ENCODE measurements at places on chromosomes 5 and 9.

GRCh38 chr9:32455738-32456137, 70.3 kb downstream of the RIGI start:
- no peak for DNase-seq

DNA sequence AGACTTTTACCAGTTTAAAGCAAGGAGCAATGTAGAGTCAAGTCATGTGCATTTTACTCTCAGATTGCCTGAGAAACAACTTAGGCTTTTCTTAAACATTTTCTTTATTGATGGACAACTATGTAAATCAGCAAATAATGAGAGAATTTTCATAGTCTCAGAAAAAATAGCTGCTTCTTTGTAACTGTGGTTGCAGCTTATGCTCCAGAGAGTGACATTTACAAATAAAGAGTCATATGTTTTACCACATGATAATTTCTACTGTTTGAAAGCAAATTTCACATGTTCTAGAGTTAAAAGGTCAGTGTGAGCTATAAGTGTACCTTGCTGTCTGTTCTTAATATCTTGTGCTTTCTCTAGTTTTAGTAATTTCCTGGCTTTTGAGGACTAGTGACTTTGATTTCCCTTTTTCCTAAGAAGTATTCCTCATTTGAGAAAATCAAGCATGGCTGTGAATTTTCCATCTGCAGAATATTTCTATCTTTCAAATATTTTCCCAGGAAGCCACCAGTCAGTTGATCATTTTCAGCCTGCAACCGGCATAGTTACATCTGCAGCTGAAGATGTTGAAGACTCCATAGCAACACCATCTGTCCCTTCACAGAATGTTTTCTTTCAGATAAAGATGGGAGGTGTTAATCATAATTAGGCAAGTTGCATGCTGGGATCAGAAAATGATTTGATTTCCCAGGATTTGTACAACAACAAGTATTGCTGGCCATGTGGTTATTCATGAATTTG, 229.9 kb downstream of the SGCD start:
- no peak for DNase-seq

- DNase-seq, result no peak
These were observed 22.5 kb downstream of the TICAM2 start for GRCh38 chr5:115579747-115580173.

DNA sequence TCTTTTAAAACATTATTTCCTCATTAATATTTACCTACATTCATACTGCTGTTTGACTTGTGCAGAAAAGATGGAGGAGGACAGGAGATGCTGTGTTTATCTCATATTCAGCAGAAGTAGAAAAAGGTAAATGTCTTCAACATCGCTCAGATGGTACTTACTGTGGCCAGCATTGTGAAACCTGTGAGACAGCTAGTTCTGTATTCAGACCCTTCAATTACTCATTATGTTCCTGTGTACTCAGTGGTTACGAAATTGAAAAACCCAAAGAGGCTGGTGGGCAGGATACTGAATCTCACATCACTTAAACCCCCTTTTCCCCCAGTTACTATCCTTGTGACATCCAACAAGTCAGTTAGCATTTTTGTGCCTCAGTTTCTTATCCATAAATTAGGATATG, 216.0 kb downstream of the KDM4C start:
- DNase-seq, result no peak

DNA sequence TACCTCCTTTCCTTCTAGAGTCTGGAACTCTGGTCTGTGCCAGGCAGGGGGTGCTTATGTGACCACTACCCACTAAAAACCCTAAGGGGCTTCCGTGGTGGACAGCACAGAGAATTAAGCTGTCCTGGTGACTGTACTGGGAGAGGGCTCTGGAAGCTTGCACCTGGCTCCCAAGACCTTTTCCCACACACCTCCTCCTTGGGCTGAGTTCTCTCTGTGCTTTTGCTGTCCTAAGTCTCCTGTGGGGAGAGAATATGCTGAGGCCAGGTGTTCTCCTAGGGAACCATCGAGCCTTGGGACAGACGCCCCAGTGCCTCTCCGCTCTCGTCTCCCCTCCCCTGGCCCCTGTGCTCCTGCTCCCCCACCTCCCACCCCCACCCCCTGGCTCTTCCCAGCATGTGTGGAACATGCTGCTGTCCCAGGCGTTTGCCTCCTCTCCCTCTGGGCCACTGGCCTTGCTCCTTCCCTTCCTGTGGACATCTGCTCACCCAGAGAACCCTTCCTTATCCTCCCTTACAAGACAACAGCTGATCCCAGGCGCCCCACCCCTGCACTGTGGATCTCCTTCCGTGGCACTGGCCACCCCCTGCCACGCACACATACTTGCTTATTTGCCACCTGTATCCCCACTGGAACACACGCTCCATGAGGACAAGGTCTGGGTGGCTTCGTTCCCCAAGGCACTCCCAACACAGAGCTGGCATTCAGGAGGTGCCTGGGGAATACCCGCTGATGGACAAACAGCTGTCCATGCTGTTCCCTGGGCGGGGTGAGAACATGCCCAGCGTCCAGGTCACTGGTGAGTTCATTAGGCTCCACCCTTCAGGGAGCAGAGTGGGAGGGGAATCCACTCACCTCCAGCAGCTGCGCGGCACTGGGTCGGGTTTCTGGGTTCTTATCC, 83.0 kb downstream of the STK10 start:
- DNase-seq, result no peak

DNA sequence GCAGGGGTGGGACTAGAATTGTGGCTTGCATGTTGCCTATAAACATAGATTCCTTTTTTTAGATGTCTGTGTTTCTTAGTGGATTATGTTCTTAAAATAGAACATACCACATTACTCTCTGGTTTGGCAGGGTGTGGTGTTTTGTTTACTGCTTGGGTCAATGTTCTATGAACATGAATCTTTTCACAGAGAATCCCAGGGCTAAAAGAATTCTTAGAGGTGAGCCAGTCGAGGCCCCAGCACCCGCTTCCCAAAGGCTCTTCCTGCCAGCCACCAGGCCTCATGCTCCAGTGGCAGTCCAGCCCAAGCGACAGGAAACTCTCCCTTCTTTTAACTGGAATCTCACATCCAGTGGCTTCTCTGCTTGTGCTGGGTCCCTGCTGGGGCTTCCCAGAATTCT, 126.6 kb downstream of the C9orf152 start:
- no peak for DNase-seq

- DNase-seq, result no peak
These were observed 10.9 kb downstream of the RPS6 start for GRCh38 chr9:19369107-19369506.

- no peak for DNase-seq
These were observed 44.4 kb downstream of the BNC2 start for GRCh38 chr9:16825971-16826625.

- no peak for DNase-seq
These were observed 36.9 kb downstream of the RANBP6 start for GRCh38 chr9:5978523-5978922.

DNA sequence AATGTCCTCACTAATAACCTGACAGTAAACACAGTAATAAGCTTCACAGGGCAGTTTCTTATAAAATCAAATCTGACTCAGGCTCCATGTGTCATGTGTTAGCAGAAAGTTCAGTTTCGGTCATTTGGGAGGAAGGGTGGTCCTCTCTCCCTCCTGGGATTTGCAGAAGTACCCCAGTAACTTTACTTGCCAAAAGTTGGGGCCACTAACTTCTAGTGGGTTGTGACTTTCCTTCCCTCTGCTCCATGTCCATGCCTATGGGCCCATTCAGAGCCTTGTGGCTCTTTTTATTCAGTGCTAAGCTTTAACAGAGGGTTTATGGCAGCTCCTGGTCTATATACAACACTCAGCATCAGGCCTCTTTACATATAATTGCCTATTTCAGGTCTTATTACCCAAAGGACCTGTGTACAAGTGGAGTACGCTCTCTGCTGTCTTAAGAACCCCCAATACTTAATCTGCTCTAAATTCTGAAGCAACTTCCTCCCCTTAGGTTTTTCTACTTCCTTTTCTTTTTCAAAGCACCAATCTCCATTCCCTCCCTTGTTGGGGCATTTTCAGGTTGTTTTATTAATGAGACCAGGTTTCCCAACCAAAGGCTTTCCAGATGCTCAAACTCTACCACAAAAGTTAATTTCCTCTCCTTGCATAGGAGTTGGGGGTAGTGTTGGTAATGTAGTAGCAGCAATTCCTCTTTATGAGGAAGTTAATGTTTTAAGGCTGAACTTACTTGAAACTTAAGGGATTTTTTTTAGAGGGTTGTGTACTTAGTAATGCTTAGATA, 107.7 kb downstream of the CCDC192 start:
- DNase-seq, result no peak

DNA sequence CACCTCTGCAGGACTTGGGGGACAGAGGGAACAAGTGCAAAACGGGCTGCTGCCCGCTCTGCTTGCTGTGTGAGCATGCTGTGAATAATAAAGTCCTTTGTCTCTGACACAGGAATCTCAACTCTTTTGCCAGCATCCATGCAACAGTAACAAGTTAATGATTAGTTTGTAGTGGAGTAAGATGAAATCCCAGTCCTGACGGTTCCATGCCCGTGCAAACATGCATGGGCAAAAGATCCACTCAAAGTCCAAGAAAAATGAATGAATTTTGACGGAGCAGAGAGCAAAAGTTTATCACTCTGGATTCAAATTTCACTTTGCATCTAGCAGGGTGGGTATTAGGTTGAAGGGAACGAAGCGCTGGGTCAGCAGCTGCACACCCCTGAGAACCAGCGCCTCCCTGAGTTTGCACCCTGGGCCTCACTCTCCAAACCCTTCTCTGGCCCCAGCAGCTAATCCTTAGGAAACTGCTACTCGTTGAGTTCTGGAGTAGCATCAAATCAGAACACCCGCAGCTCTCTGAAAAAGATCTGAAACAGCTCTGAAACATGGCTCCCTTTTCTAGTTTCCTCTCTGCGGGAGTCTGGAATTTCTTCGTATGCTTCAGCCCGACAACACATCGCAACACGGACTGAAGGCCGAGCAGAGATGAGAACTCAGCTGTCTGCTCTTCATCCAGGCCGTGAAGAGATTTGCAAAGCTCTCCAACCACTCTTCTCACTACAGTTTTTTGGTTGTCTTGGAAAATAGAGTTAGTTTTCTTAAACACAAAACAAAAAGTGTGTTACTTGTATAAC, 45.6 kb upstream of the RUFY1 start:
- no peak for DNase-seq

GRCh38 chr5:180391276-180391675, 38.1 kb upstream of the GFPT2 start:
- no peak for DNase-seq

- DNase-seq, result no peak
These were observed 62.0 kb upstream of the FST start for GRCh38 chr5:53418409-53418808.

GRCh38 chr5:97085459-97086181, 56.8 kb downstream of the LIX1 start:
- no peak for DNase-seq

- DNase-seq, result no peak
These were observed 38.2 kb downstream of the MRPL36 start for GRCh38 chr5:1761453-1761755.

GRCh38 chr9:131097126-131097947, 1.0 kb downstream of the AIF1L start:
- DNase-seq, result no peak

DNA sequence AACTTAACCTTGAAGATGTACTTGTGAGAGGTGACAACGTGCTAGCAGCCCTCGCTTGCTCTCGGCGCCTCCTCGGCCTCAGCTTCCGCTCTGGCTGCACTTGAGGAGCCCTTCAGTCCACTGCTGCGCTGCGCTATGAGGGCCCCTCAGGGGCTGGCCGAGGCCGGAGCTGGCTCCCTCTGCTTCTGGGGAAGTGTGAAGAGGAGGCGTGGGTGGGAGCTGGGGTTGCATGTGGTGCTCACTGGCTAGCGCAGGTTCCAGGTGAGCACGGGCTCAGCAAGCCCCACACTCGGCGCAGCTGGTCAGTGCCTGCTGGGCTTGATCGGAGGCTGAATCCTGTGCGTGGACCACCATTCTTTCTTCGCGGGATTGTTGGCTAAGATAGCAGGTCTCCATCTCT, 166.1 kb downstream of the MRPS30 start:
- DNase-seq, result no peak

DNA sequence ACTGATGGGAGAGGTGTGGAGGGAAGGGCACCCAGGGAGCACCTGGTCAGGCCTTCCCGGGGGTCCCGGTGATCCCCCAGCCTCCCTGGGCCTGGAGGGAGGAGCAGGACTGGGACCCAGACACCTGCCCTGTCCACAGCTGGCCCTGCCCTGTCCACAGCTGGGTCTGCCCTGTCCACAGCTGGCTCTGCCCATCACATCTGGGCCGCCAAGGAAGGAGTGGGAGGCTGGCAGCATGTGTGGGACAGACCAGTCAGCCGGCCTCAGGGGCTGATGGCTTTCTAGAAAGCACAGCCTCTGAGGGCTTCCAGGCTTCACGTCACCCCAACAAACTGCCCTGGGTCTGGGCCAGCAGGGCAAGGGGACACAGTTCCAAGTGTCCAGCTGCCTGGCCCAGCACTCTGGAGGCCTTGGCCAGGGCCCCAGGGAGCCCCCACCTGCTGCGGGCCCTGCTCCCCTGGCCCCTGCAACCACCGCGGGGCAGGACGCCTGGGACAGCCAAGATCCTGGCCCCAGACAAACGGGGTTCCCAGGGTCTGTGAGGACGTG, 12.2 kb downstream of the DNLZ start:
- DNase-seq, result no peak

- no peak for DNase-seq
These were observed 78.4 kb upstream of the OTULINL start for GRCh38 chr5:14503017-14503680.

DNA sequence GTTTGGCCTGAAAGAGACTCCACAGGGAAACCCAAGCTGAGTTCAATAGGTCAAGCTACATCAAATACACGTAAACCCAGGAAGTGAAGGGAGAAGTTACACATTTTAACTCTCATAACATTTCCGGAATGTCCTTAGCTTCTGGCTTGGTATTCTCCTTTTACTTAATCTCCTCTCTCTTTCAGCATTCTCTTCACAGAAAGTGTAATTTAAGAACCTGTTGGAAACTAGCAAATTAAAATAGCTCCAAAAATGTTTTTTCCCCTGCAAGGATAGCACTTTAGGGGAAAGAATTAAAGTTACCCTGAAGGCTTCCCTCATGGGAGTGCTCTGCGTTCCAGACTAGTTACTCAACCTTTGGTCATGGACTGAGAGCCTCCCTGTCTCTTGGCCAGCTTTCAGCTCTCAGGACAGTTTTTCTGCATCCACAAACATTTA, 292.7 kb upstream of the TARS1 start:
- DNase-seq, result no peak

- DNase-seq, result no peak
These were observed 39.4 kb downstream of the CTNNAL1 start for GRCh38 chr9:108973895-108974294.

DNA sequence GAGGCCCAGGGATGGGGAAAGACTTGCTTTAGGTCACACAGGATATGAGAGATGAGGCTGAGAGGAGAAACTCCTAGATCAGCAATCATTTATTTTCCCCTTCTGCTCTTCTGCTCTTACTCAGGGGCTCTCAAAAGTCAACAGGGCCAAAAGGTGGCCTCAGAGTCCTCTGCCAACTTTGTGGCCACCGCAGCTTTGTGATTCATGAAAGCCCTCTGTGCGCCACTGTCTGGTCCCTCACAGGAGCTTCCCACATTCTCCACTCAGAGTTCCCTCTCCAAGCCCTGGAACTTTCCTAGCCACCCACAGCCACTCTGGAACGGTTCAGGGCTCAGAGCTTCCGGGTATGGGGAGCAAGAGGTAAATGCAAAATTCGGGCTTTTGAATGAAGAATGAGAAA, 82.4 kb downstream of the COL27A1 start:
- DNase-seq, result no peak

Data from CD4-positive, alpha-beta memory T cell (primary cell).